ENCODE measurements at places on chromosomes 4 and X. TPM values are rescaled to one million over a fixed set of nuclear protein-coding genes. Genes with fewer than 3 reads are reported as not detected.

The GRIA3 gene
- 0.19 TPM for total RNA-seq

GRCh38 chr4:186587416-186588018 lies 32.1 kb upstream of the MTNR1A start:
- peak; percentile 70 for DNase-seq

The CDX4 gene
- total RNA-seq, result 1.1 TPM

The ADAM29 gene
- total RNA-seq, result not detected

DNA sequence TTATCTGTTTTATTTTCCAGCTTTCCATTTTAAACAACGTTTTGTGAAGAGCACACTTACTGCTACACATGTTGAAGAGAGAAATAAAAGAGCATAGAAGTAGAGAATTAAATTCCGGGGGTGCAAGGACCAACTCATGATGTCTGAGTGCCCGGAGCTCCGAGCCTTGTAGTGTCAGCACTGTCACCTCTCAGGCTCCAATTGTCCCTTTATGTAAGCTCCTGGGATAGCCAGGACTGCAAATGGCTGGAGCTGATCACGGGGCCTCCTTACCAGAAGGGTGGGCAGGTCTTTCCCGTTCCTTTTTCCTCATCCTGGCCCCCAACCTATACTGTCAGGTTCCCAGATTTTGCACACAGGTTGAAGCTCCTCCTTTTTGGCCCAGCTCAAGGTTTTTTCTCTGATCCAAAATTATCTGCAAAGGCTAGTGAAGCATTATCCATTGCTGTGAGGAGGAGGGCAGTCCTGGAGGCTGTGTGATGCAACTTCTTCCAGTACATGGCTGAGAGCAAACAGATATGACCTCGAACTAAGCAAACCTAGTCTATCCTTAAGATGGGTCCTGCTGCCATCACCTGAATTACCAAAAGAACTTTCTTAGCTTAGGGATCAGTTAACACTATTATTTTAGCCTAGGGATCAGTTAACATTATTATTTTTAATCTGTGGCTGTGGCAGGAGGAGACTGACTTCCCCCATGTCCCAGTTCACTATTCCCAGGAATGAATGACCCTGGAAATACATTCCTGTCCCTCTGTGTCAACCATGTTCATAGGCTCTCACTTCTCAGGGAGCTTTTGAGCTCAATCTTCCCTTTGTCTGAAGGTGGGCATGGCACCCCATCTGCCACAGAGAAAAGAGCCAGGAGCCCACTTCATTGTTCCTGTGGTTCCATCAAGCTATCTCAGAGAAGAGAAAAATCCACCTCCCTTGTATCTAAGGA lies at the start of gene FGG:
Gene FGG (minus strand): TSS at position 185 of the 943 bp plus-strand sequence. CDS start 47 bp downstream, at position 138.
- no peak for DNase-seq

DNA sequence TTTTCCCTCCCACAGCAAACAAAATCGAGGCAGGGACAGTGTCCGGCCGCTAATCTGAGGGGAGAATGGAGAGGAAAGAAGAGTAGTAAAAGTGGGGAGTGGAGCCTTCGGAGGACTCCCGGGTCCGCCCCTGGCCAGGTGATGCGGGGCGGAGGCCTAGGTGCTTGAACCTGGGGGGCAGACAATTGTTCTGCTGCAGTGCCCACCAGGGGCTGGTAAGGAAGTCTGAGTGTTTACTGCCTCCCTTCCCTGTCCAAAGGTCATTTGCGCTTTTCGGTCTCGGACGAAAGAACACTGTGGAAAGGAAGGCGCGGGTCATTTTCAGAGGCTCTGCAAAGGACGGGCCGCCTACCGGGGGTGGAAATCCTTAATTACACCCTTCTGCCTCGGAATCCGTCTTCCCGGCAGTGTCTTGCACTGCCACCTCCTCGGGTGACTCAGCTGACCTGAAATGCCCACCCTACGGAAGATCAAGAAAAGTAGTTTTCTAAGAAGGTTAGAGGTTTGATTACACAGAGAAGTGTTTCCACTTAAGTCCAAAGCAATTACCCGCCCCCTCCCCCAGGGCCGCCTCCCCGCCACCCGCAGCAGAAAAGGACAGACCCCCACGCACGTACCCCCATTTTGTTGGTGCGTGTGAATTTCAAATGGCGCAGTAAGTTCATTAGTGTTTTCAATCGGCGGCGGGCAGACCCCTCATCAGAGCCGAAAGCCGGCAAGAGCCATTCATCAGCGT lies 99.9 kb upstream of the TENM3 start:
- no peak for DNase-seq

All from suprapubic skin (tissue), 4 donors.